ENCODE measurements at places on chromosomes 12 and 14.
A peak's percentile ranks its signal among the peaks of the same experiment; 100 is the strongest.

DNA sequence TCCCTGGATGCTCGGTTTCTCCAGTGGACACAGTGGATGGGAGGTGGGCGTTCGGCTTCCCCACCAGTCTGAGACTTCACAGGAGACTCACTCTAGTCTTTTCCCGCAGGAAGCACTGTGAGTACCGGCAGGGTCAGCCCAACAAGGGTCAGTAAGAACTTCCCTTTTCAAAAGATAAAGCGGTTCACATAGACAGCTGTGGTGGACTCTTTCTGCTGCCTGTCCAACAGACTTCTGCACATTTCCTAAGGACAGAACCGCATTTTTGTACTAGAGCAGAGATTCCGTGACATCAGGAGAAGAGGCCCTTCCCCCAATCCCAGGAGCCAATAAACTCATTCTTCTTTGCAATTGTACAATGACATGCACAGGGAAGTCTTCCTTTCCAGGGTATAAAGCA, 10.4 kb downstream of the LTBR start:
- DNase-seq: no peak

DNA sequence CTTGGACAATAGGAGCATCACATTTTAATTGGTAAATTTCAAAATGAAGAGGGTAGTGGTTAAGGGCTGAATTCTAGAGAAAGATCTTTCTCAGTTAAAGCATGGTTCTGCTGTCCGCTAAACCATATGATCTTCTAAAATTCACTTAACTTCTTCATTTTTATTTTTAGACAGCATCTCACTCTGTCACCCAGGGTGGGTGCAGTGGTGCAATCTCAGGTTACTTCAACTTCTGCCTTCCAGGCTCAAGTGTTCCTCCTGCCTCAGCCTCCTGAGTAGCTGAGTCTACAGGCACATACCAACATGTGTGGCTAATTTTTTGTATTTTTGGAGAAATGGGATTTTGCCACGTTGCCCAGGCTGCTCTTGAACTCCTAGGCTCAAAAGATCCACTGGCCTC, 226.7 kb upstream of the ABCD2 start:
- DNase-seq: no peak

DNA sequence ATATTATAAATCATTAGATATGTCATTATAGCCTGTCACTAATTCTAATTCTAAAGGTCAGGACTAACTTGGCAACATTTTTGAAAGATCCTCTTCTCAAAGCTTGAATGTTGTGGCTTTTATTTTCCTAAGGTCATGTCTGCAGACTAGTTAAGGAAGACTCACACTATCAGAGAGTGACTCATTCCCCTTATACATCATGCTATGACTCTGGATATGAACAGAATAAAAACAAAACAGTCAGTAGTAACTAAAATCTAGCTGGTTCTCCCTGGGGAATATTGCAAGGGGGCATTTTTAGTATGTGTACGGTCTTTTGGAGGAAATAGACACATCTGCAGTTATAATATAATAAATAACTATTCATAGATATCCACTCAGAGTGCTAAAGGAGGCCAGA, 170.6 kb downstream of the SLC2A13 start:
- no peak for DNase-seq

- DNase-seq: peak; percentile 30
These were observed 20.0 kb upstream of the TCP11L2 start for GRCh38 chr12:106282457-106283097.

DNA sequence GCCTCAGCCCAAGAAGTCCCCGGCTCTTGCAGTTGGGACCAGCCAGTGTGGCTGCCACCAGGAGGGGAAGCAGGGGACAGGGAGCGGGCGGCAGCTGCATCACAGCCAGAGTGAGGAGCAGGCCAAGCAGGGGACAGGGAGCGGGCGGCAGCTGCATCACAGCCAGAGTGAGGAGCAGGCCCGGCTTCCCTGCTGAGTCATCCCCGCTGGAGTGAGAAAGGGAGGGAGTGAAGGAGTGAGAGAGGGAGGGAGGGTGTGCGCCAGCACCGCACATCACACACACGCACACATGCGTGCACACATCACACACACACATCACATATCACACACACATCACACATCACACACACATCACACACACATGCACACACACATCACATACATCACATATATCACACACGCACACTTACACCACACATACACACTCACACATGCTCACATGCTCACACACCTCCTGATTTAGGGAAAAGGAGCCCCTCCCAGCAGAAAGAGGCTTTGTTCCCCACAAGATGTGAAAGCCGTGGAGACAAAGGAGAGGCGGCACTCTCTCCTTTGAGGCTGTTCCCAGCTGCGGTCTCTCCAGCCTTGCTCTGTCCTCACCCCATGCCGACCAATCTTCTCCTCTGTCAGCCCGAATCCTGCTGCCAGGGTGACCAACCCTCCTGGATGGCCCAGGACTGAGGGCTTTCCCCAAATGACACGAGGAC, 16.7 kb upstream of the ZDHHC22 start:
- no peak for DNase-seq

All from NCI-H2029 treated with DMSO at 0.1 percent for 48 hours (cell line).